ENCODE measurements at places on chromosomes 11 and 22.

DNA sequence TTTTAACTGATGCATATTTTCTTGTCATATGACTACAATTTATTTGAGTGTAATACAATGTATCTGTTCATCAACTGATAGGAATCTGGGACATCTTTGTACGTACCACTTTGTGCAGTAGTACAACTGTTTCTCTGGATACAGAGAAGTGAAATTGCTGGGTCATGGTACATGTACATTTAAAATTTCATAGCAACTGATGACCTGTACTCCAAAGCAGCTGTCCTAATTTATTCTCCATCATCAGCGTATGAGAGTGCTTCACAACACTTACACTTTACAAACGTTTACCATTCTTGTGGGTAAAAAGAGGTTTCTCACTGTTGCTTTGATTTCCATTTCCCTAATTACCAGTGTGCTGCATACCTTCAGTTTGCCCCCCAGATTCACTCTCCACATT is 552.8 kb upstream of the CADM1 start:
- DNase-seq, result no peak

DNA sequence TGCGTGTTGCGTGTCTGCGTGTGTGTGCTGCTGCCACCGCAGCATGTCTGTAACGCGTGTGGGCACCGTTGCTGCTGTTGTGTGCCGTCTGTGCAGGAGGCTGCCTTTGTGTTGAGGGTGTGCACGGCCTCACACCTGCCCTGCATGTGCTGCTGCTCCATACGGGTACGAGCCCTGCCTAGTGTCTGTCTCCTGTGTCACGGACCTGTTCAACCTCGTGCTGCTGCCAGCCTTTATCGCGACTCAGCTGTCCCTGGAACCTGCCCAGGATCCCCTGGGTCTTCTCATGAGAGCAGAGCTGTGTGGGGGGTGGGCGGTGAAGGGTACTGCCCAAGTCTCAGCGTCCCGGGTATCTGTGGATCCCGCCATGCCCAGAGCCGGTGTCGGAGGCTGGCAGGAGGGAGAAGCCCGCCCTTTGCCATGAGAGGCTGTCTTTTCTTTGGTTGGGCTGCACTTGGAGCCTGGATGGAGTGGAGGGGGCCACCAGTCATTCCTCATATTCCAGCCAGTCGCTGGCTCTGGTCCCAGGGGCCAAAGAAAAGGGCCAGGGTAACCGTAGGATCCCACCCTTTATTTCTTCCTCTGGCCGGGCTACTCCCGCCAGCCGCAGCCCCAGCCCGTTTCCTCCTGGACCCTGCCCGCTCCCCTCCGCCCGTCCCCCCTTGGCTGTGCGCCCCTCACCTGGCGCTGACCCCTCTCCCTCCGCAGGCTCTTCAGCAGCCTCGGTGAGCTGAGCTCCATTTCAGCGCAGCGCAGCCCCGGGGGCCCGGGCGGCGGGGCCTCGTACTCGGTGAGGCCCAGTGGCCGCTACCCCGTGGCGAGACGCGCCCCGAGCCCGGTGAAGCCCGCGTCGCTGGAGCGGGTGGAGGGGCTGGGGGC is 7.8 kb upstream of the ACR start:
- no peak for DNase-seq

DNA sequence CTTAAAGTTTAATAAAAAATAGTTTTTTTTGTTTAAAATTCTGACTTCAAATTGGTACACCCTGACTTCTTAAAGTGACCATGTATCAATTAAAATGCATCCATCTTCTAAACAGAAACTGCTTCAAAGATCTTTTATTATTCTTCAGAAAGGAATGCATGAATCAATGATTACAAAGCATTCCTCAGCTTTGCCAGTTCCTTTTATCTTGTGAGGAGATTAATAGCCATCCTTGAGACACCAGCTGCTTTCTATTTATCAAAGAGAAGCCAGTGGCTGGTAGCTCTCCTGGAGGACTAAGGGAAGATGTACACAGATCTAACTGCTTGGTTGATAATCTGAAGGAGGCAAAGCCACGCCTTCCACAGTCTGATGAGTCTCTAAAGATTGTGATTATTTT is 2222.5 kb downstream of the LRRC4C start:
- no peak for DNase-seq

DNA sequence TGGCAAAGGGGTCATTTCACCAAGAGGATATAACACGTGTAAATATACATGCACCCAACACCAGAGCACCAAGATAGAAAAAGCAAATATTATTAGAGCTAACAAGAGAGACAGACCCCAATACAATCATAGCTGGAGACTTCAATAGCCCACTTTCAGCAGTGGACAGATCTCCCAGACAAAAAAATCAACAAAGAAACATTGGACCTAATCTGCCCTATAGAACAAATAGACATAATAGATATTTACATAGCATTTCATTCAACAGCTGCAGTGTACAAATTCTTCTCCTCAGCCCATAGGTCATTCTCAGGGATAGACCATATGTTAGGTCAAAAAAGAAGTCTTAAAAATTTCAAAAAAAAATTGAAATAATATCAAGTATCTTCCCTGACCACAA is 312.8 kb downstream of the TTC28 start:
- DNase-seq, result no peak
